NCI-H187 (cell line): ENCODE measurements at places on chromosomes 4 and X.

- DNase-seq: no peak
These were observed 55.3 kb downstream of the EGF start for GRCh38 chr4:109967798-109968520.

DNA sequence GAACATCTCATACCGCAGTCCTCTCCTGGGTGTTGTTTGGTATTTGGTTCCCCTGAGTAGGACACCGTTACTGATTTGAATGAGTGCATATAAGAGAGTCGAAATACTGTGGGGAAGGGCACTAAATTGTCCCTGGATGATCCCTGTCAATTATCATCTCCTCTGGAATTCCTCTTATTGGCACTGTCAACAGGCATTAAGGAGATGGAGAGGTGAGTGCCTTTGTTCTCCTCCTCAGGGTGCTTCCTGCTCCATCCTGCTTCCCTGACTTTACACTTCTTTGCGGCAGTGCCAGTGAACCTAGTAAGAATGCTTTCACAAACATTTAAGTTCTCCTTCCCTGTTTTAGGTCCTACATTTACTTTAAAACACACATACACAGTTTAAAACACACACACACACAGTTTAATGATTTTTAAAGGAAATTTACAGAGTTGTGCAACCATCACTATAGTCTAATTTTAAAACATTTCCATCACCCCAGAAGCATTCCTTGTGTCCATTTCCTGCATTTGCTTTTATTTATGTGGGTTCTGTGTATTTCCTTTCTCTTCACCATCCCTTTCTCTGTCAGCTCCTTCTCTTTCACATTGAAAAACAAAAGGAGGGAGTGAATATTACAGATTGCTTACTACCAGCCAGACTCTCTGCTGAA, 20.9 kb upstream of the ZRSR2 start:
- no peak for DNase-seq

DNA sequence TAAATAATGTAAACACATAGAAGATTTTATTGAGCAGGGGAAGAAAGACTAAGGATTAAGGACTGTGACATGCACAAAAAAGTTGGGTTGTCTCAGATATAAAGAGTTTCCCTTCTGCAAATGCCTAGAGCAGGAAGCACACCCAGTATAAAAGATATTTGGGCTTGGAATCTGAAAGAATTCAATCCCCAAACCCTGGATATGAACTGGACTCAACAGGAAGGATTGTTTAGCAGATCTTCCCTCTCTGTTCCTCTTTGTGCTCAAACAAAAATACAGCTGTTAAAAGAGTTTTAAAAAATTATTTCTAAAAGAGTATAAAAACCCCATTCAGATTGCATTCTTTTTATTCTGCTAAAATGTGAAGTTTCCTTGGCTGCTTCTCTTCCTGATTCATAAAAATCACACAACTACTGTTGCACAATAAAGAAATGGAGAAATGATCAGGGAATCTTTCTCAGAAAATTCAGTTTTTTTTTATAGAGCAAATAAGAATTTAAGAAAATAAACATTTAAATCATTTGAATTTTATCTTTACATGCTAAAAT, 71.4 kb downstream of the PDLIM5 start:
- DNase-seq: no peak

- DNase-seq: no peak
These were observed at the start of gene UBL4A for GRCh38 chrX:154486396-154487207. UBL4A (minus strand) TSS chrX:154486615; CDS start chrX:154486584, 31 bp downstream.

DNA sequence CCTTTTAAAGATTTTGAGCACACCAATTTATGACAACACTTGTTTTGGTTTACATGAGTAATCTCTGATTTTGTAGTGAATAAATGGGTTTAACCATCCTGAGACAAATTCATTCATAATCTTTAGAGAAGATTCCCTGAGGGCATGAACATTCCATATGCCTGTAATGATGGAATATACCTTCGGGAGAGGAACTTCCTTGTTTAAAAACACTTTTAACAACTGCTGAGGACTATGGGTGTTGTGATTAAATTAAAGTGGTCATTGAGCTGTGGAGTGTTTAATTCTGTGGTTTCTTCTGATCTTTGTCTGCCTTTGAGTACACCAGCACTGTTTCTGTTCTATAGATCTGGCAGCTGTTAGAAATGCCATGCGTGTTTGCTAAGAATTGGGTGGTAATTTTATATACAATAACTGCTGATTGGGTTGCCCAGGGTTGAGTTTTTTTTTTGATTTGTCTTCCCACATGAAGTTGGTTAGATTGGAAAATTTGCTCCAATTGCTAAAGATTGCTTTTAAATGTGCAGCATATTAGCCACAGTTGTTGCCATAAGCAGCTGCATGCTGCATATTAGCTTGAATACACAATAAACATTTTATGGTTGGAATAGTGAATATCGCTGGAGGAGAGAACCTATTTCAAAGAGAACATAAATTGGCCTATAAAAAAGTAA, 86.8 kb downstream of the DCLK2 start:
- DNase-seq: peak; percentile 30

GRCh38 chr4:151887031-151887815, 126.4 kb upstream of the GATB start:
- no peak for DNase-seq

- no peak for DNase-seq
These were observed 86.0 kb upstream of the WWC2 start for GRCh38 chr4:183012879-183013729.

- no peak for DNase-seq
These were observed 259.8 kb downstream of the FBXO8 start for GRCh38 chr4:174023641-174024040.

DNA sequence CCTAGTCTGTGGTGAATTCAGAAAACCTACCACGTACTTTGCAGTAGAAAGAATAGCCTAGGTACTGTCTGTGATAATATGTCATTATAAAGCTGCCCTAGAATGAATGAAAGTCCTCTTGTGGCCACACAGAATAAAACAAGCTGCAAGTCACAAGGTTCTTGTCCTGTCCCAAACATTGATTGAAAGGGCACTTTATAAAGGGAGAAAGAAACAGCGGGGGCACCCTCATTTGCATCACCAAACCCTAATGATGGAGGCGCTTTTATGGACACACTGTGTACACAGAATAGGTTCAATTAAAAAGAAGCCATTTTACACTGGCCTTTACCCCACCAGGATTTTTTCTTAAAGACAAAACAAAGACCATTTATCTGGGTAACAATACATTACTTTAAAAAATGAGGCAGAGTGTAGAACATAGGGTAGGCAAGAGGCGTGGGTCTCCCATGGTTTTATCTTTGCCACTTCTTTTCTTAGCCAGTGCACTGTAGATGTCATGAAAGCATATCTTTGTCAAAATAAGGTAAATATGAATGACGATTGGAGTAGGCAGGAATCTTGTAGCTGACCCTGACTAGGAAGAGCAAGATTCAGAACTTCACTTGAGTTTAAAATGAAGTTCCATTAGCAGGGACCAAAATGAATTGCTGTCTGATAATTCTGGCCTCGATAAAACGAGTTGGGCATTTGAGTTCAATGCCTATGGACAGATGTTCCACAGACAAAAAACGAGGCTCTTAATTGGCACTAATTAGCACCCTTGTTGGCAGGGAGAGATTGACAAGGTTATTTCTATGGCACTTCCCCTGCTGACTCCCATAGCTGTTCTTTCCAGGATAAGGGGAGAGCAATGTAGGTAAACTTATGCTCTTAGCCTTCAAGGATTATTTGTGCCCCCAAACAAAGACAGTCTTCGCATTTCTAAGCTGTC, 365.1 kb downstream of the AFF2 start:
- no peak for DNase-seq

GRCh38 chrX:44162964-44163475, 180.5 kb downstream of the EFHC2 start:
- DNase-seq: no peak

- no peak for DNase-seq
These were observed 31.3 kb upstream of the SORCS2 start for GRCh38 chr4:7160951-7161440.

GRCh38 chrX:48613502-48614160, 16.3 kb downstream of the WDR13 start:
- DNase-seq: no peak

GRCh38 chrX:16869393-16870094, 618 bp downstream of the RBBP7 start:
- DNase-seq: no peak

GRCh38 chr4:107818301-107818910, 6.3 kb upstream of the SGMS2 start:
- DNase-seq: no peak

DNA sequence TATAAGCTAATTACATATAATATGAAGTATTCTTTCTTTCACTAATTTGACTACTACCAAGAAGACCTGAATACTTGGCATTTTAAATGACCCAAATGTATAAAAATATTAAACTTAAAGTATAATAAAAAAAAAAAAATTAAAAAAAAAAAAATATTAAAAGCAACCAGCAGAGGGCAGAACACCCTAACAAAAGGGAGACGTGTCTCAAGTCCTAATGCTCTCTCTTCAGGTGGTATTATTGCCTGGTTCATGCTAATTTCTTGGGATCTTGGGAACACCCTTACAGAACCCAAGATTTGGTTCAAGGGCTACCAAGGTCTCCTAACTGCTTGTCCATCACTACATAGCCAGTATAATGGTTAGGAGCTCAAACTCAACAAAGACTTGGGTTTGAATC, 754.8 kb downstream of the RAB28 start:
- no peak for DNase-seq

DNA sequence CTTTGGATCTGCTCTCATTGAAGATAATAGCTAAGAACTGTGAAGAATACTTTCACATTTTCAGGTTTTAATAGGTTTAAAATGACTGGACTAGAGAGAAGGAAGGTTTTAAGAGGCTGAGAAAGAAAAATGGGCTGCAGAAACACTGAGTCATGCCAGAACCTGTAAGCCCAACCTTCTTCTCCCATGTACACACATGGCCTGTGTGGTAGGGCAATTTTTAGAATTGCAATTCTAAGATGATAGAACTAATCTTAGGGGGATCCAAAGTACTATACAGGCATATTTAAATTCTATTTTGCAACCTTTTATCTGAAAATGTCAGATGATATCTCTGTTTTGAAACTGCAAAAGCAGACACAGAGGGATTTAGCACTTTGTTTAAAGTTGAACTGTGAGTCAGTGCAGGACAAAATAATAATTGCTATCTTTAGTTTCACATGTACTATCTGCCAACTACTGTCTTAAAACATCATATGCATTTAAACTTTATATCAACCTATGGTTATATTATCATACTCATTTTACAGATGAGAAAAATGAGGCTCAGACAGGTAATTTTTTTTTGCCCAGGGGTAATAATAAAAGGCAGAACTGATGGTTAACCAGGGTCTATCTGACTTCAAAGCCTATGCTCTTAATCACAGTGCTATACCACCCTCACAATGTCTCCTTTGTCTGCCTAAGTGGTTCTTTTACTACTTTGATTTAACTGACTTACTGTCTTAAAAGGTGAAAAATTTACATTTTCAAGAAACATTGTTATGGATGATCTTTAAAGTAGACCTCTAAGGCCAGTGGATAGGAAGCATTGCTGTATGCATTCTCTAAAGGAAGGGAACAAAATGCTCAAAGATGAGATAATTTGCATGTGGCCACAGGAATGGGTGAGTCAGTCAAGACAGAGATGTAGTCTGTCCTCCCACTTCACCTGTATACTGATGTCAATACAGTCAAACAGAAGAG, 4.3 kb downstream of the TMPRSS11E start:
- no peak for DNase-seq

DNA sequence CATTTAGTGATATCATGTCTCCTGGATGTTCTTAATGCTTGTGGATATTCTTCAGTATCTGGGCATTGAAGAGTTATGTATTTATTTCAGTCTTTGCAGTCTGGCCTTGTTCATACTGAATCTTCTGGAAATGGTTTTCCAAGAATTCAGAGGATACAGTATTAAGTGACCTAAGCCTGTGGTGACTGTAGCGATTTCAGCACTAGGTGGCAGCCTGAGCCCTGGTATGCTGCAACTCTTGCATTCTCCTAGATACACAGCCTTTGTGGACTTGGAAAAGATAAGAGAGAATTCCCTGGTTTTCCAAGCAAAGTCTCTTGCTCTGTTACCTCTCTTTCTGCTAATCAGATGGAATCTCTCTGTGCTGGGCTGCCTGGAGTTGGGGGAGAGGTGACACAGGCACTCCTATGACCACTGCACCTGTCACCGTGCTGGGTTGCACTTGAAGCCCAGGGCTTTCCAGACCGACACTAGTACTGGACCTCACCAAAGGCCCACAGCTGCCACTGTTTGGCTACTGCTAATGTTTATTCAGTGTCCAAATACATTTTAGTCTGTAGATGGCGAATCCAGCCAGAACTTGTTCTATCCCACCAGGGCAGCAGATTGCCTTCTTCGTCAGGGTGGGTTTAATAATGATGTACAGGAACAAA, 19.3 kb upstream of the SPIN2A start:
- DNase-seq: no peak

GRCh38 chrX:69232945-69233344, 67.7 kb upstream of the PJA1 start:
- no peak for DNase-seq

- no peak for DNase-seq
These were observed 38.1 kb downstream of the KDR start for GRCh38 chr4:55087009-55087912.

GRCh38 chr4:2591189-2591588, 54.7 kb downstream of the FAM193A start:
- DNase-seq: no peak

DNA sequence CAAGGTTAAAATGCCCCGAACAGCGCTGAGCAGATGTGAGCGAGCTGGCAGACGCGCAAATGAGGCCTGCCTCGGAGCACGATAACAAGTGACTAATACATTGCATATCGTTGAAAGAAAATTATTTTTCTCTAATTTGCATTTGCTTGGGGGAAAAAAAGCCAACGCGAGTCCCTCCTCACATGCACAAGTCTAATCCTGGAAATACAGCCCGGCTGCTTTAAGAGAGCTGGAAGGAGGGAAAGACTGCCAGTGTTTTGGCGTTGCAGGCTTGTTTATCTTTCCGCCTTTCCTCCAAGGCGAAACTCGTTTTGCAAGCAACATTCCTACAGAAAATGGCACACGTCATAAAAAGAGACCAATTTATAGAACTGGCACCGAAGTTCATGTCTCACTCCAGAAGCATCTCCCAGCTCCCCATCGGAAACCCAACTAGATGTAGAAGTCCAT, 12.6 kb downstream of the BCOR start:
- no peak for DNase-seq

- no peak for DNase-seq
These were observed 584 bp downstream of the TMEM271 start for GRCh38 chr4:575281-576141.

GRCh38 chrX:106957856-106958255, 37.7 kb downstream of the CLDN2 start:
- no peak for DNase-seq

- no peak for DNase-seq
These were observed 1.5 kb upstream of the CTBP1 start for GRCh38 chr4:1250527-1250812.

GRCh38 chrX:45769761-45770582, 569.3 kb upstream of the DIPK2B start:
- DNase-seq: no peak

GRCh38 chrX:153857348-153857903, 27.1 kb upstream of the PDZD4 start:
- DNase-seq: no peak

DNA sequence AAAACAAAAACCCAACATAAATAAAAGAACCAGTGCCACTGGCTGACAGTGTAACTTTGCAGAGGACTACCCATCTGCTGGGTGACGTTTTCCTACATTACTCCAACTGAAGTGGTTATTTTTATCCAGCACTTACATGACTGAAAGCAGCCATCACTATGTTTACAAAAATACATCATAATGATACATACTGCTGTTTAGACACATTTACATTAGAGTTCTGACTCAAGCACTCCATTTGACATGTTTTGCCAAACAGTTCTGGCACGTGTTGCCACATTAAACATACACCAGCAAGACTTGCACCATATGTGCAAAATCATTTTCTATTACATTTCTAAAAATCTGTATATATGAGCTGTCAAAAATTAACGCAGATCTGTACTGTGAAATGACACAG, 39.6 kb downstream of the BEND4 start:
- DNase-seq: no peak
